ENCODE measurements at places on chromosomes 6 and 20.

- DNase-seq: no peak
These were observed 56.8 kb downstream of the EYA2 start for GRCh38 chr20:46951405-46951804.

DNA sequence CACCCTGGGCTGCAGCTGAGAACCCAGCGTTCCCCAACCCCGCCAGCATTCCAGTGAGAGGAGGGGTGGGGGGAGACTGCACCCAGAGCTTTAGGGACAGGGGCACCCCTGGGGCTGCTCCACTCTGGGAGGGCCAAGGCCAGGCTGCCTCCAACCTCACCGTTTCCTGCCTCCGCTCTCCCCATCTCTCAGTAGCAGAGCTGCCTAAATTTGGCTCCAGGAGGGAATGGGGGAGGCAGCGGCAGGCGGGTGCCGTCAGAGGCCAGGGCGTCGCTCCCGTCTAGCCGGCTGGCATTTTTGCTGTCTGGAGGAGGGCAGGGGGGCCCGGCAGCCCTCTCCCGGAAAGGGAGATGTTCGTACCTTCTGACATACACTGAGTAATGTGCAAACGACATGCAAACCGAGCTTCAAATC is 46.6 kb downstream of the NOL4L start:
- no peak for DNase-seq

- no peak for DNase-seq
These were observed 40.4 kb downstream of the ALDH5A1 start for GRCh38 chr6:24535210-24535609.

GRCh38 chr6:134574491-134574890 is 256.6 kb upstream of the SGK1 start:
- no peak for DNase-seq

DNA sequence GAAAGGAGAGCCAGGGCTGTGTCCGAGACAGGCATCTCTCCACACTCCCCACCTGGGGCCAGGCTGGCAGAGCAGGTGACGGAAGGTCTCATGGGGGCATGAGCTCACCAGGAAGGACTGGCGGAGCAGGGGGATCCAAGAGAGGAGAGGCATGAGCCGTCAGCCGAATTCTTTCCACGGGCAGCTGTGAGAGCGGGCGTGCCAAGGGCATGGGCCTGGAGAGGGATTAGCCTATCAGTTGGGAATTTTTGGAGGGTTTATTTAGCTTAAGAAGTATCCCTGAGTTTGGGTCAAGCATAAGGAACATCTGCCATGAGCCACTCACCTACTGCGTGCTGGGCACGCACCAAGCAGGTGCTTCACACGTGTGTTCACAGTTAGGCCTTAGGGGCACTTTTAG is 60.2 kb upstream of the ZNFX1 start:
- no peak for DNase-seq

GRCh38 chr20:11436113-11436905 is 481.4 kb upstream of the BTBD3 start:
- no peak for DNase-seq

- DNase-seq: no peak
These were observed 59.2 kb downstream of the DAAM2 start for GRCh38 chr6:39851331-39851730.

GRCh38 chr6:36765594-36766398 is 68.2 kb downstream of the RAB44 start:
- peak; percentile 86 for DNase-seq

DNA sequence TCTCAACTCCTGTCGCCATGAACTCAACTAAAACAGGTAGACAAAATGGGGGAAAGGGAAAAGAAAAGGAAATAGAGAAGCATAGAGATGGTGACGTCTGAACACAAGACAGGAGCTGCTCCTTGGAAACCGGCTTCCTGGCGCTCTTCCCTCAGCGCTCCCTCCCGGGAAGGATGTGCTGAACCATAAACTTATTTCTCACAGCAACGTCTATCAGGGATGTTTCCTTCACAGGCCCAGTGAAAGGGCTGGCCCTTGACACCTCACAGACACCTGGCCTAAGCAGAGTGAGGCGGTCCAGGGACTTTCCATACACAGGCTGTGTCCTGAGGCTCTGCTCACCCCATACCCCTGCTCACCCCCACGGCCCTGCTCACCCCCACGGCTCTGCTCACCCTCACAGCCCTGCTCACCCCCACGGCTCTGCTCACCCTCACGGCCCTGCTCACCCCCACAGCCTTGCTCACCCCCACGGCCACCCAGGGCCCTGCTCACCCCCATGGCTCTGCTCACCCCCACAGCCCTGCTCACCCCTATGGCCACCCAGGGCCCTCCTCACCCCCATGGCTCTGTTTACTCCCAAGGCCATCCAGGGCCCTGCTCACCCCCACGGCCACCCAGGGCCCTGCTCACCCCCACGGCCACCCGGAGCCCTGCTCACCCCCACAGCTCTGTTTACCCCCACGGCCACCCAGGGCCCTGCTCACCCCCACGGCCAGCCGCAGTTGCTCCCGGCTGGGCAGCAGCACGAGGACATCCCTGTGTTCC is 653 bp downstream of the FRMD1 start:
- no peak for DNase-seq

- DNase-seq: no peak
These were observed 158.8 kb downstream of the CDH26 start for GRCh38 chr20:60117065-60117464.

DNA sequence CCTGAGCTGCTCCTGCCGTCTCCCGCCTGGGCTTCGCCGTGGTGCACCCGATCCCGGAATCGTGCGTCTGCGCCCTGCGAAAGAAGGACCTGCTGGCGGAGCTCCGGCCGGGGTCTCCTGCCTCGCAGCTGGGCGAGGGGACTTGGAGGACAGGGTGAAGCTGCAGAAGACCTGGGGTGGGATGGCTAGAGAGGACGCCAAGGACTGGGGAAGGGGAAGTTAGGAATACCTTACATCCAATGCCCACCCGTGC is 150.2 kb downstream of the PRL start:
- no peak for DNase-seq

DNA sequence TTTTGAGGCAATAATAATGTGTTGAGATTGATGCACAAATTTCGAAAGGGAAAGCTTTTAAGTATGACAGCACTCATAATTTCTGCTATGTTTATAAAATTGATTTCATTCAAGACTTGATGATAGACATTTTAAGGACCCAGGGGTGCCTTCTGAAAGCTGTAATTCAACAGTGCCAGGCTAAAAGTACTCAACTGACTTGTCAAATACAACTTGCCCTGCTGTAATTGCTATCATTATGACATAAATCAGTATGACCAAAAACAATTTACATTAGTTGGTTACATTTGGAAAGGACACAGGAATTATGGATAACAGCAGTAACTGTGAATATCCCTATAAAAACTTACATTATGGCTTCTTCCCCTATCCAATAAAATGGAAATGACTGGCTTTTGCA is 178.9 kb downstream of the MMUT start:
- no peak for DNase-seq

- no peak for DNase-seq
These were observed 71.9 kb downstream of the SRC start for GRCh38 chr20:37417617-37418467.

GRCh38 chr6:73823046-73823735 is 127.2 kb downstream of the CD109 start:
- DNase-seq: no peak

- no peak for DNase-seq
These were observed 4.6 kb upstream of the C2 start for GRCh38 chr6:31922942-31923341.

DNA sequence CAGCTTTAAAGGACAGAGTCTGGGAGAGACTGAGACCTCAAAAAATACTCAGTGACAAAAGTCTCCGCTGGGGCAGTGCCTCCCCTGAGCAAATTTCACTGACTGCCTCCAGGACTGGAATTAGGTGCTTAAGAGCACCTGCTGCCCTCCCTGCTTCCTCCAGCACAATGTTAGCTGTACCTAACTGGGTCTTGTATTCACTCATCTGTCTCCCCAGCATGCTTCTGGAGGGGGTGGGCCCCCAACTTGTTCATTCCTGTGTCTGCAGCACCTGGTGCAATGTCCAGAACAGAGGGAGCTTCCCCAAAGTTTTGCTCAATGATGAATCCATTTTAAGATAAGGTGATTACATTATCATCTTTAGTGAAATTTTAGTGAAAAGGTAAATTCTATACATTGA is 650.7 kb downstream of the KIF16B start:
- no peak for DNase-seq

- no peak for DNase-seq
These were observed 57.1 kb upstream of the GJE1 start for GRCh38 chr6:142075516-142076101.

- DNase-seq: no peak
These were observed 40.9 kb upstream of the CCN6 start for GRCh38 chr6:112013051-112013450.

- DNase-seq: no peak
These were observed 100.0 kb upstream of the CARMIL1 start for GRCh38 chr6:25179051-25179778.

- no peak for DNase-seq
These were observed 231.4 kb downstream of the PAX1 start for GRCh38 chr20:21936720-21937380.

Measured in GM12891 (cell line).